Kidney (tissue), 22 donors: ENCODE measurements at places on chromosomes 4 and X. TPM values are rescaled to one million over a fixed set of nuclear protein-coding genes. Genes with fewer than 3 reads are reported as not detected.

C4orf51 gene
- not detected for polyA plus RNA-seq

PAK3 gene
- 0.24 TPM for polyA plus RNA-seq

GAGE2A gene
- polyA plus RNA-seq: not detected

- H3K27me3 ChIP-seq: no peaks in the 10 kb centered on the region
- H3K36me3 ChIP-seq: no peaks in the 10 kb centered on the region
- no peak for DNase-seq
- H3K4me3 ChIP-seq: no peak overlapping the region
- no peak overlapping the region for H3K27ac ChIP-seq
Measured at GRCh38 chrX:141791856-141792255, 46.3 kb upstream of the MAGEC3 start.

GRCh38 chr4:47721485-47721884 lies 116.4 kb downstream of the CORIN start:
- no peak overlapping the region for H3K4me3 ChIP-seq
- DNase-seq: no peak
- no peaks in the 10 kb centered on the region for H3K36me3 ChIP-seq
- H3K27me3 ChIP-seq: no peaks in the 10 kb centered on the region
- H3K27ac ChIP-seq: no peak overlapping the region

DNA sequence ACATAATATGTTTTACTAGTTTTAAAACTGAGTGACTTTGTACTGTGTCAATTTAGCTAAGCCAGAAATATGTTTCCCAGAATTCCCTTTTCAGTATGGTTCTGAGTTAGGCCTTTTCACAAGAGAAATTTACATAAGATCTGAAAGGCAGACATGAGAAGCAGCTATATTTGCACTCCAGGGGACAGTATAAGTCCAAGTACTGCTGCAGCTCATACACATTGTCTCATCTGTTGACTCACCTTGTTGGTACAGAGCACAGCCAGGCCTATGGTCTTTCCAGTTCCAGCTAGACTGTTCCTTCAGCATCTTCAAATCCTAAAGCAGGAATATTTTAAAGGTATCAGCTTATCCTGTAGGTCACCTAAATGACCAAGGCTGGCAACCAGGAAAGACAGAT lies 53.5 kb downstream of the BMP3 start:
- H3K36me3 ChIP-seq: no peaks in the 10 kb centered on the region
- H3K4me3 ChIP-seq: no peak overlapping the region
- no peak for DNase-seq
- H3K27me3 ChIP-seq: no peaks in the 10 kb centered on the region

GRCh38 chrX:128818690-128819089 lies 704.6 kb downstream of the SMARCA1 start:
- H3K4me3 ChIP-seq: no peak overlapping the region
- H3K27ac ChIP-seq: no peak overlapping the region
- no peaks in the 10 kb centered on the region for H3K4me1 ChIP-seq
- no peaks in the 10 kb centered on the region for H3K27me3 ChIP-seq
- DNase-seq: no peak
- H3K36me3 ChIP-seq: no peaks in the 10 kb centered on the region
